ENCODE measurements at places on chromosomes 3 and 15. TPM values are rescaled to one million over a fixed set of nuclear protein-coding genes. Genes with fewer than 3 reads are reported as not detected.

STXBP5L gene
- total RNA-seq = not detected

DNA sequence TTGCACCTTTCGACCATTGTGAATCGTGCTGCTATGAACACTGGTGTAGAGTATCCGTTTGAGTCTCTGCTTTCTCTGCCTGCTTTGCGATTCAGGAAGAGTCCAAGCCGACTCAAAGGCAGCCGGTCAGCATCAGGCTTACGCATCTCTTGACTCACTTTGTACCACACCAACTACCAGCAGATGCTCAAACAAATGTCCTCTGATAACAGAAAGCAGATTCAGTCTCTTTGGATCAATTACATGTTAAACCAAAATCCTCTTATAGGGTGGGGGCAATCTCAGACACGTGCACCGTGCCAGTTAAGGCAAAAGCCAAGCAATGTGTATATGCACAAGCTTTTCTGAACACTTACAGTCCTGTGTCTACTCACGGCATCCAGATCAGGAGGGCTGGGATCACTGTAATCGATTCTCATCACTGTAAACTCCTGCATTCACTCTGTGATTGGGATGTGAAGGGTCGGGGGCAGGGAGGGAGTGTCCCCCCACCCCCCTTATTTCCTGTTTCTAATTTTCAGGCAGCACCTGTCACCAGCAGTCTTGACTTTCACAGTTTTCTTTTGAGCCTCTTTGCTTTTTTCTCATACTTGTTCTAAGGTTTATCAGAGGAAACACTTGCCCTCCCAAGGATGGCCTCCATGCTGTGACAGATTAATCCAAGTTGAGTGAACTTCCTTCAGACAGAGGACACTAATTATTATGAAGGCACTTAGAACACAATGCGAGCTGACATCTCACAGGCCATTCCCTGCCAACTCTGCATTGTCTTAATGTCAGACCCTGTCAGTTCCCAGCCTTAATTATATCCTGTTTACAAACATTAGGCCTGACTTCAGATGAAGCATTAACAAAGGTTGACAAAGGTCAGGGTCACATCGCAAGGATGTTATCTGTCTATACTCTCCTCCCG lies 153.5 kb downstream of the MECOM start:
- peaks cover 10% of the 10 kb centered on the region for H3K4me1 ChIP-seq
- no peaks in the 10 kb centered on the region for H3K27me3 ChIP-seq
- no peak for DNase-seq
- no peaks in the 10 kb centered on the region for H3K36me3 ChIP-seq

- no peaks in the 10 kb centered on the region for H3K27me3 ChIP-seq
- H3K4me3 ChIP-seq = no peak overlapping the region
- no peaks in the 10 kb centered on the region for H3K4me1 ChIP-seq
- DNase-seq = no peak
Measured at GRCh38 chr3:139455855-139456254, 20.5 kb downstream of the RBP2 start.

- H3K4me3 ChIP-seq = no peak overlapping the region
- no peaks in the 10 kb centered on the region for H3K27me3 ChIP-seq
- DNase-seq = no peak
- H3K36me3 ChIP-seq = peaks cover 4% of the 10 kb centered on the region
- no peaks in the 10 kb centered on the region for H3K4me1 ChIP-seq
Measured at GRCh38 chr15:82165948-82166376, 96.6 kb downstream of the EFL1 start.

DNA sequence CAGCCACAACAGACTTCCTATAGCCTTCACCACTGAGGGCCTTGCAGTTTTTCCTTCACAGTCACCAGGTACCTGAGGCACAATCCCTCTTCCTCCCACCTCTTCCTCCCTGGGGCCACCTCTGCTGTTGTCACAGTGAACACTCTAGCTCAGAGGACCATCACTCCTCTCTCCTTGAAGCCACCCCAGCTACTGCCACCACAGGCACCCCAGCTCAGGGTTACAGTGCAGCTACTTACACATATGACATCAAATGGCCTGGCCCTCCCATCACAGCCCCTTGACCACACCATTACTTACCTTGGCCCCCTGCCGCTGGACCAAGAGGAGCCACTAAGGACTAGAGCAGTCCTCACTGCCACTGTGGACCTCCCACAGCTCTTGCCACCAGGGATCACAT lies 213.5 kb upstream of the CRBN start:
- no peak for DNase-seq
- no peaks in the 10 kb centered on the region for H3K36me3 ChIP-seq
- no peaks in the 10 kb centered on the region for H3K27me3 ChIP-seq
- no peaks in the 10 kb centered on the region for H3K4me1 ChIP-seq

DNA sequence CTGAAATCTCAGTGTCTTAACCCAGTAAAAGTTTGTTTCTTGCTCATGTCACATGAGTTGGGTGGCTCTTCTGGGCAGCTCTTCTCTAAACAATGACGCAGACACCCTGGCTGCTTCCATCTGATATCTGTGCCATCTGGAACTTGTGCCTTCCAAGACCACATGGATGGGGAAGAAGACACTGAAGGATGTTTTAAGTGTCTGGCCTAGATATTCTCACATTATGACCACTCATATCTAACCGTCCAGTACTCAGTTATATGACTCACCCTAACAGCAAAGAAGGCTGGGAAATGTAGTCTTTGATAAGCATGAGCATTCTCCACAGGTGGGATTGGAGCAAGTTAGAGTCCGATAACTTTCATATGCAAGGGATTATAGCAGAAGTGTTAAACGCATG lies 66.4 kb downstream of the RYR3 start:
- no peak overlapping the region for H3K4me3 ChIP-seq
- H3K27ac ChIP-seq = no peak overlapping the region
- DNase-seq = no peak
- H3K4me1 ChIP-seq = no peaks in the 10 kb centered on the region
- no peaks in the 10 kb centered on the region for H3K27me3 ChIP-seq

GRCh38 chr15:56042982-56043980 lies 49.9 kb upstream of the NEDD4 start:
- peaks cover 5% of the 10 kb centered on the region for H3K4me1 ChIP-seq
- H3K27ac ChIP-seq = no peak overlapping the region
- DNase-seq = no peak
- H3K4me3 ChIP-seq = no peak overlapping the region
- no peaks in the 10 kb centered on the region for H3K36me3 ChIP-seq
- H3K27me3 ChIP-seq = no peaks in the 10 kb centered on the region

- H3K4me1 ChIP-seq = no peaks in the 10 kb centered on the region
- no peak overlapping the region for H3K27ac ChIP-seq
- no peaks in the 10 kb centered on the region for H3K27me3 ChIP-seq
- no peak overlapping the region for H3K4me3 ChIP-seq
- H3K36me3 ChIP-seq = no peaks in the 10 kb centered on the region
Measured at GRCh38 chr3:144431134-144431533, 459.5 kb downstream of the DIPK2A start.

- no peak for DNase-seq
- H3K4me1 ChIP-seq = no peaks in the 10 kb centered on the region
- no peak overlapping the region for H3K4me3 ChIP-seq
- H3K36me3 ChIP-seq = no peaks in the 10 kb centered on the region
- H3K27me3 ChIP-seq = no peaks in the 10 kb centered on the region
Measured at GRCh38 chr15:94293411-94294402, 62.3 kb downstream of the MCTP2 start.

DNA sequence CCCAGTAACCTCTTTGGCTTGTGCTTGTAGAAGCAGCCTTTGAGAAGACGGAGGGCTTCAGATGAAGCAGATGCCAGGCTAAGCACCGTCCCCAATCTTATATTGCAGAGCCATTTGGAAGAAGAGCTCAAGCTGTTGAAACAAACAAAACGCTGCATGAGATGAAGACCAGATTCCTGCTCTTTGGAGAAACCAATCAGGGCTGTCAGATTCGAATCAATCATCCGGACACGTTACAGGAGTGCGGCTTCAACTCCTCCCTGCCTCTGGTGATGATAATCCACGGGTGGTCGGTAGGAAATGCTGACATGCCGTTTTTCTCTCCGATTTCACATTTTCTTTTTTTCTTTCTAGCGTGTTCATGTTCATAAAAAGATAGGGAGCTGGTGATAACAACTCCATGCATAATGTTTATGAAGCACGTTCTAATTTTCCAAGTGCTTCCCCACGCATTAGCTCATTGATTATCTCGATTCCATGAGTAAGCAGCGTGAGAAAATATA lies 106.5 kb downstream of the LIPC start:
- no peak overlapping the region for H3K27ac ChIP-seq
- H3K27me3 ChIP-seq = no peaks in the 10 kb centered on the region
- no peaks in the 10 kb centered on the region for H3K4me1 ChIP-seq
- H3K4me3 ChIP-seq = no peak overlapping the region

Measured in ascending aorta (tissue), 2 donors.